ENCODE measurements at places on chromosomes 1 and 21.

- DNase-seq, result no peak
Measured at GRCh38 chr1:153985941-153986761, at the start of gene RAB13. TSS of gene RAB13 (minus strand) at chr1:153986339. CDS start at chr1:153986236, 103 bp downstream.

DNA sequence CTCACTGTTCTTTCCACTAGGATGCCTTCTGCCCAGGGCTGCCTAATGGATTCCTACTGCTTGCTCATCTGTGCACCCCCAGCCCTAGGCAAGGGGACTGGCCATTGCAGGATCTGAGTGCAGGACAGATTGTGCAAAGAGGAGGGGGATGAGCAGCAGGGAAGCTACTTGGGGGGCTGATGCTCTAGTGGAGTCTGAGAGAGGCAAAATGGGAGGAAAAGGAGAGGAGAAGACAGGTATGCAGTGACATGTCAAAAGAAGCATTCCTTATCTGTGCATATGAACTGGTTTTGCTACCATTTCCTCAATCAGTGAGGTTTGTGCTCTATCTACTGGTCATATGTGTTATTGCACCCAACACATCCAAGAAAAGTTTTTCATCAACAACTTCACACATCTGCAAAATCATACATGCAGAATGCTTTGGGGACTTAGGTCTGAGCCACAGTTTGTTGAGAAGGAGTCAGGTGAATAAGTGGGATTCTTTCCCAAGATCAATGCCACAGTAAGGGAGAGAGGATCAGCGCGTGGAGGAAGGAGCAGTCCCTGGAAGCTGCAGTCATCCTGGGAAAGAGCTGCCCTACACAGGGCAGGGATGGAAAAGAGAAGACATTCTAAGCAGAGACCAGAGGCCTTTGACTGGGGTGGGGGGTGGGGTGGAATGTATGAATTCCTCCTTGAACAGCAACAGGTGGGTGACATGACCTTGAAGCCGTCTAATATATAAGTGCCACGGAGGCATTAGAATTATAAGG is 14.4 kb downstream of the SLC5A9 start:
- no peak for DNase-seq

- no peak for DNase-seq
Measured at GRCh38 chr1:38326856-38327255, 280.3 kb upstream of the POU3F1 start.

GRCh38 chr1:32496127-32496526 is 31.3 kb downstream of the ZBTB8B start:
- DNase-seq, result no peak

DNA sequence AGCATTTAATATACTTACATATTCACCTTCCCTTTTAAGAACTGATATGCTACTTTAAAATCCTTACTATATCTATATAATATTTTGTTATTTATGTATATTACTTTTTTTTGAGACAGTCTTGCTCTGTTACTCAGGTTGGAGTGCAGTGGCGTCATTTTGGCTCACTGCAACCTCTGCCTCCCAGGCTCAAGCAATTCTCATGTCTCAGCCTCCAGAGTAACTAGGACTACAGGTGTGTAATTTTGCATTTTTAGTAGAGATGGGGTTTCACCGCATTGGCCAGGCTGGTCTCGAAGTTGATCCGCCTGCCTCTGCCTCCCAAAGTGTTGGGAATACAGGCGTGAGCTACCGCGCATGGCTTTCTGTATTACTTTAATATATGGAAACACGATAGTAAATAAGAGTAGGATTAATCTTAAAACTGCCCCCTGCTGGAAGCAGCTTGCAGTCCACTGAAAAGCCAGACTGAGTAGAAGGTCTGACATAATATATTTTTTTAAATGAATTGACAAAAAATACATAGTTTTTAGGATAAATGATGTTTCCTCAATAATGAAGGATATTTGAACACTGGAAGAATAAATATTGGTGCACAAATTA is 24.4 kb downstream of the RCAN3 start:
- no peak for DNase-seq

- no peak for DNase-seq
Measured at GRCh38 chr1:244672946-244673682, 20.2 kb downstream of the DESI2 start.

- no peak for DNase-seq
Measured at GRCh38 chr1:1422465-1423244, 1.6 kb upstream of the ANKRD65 start.

GRCh38 chr1:159927849-159928431 is 2.6 kb upstream of the TAGLN2 start:
- no peak for DNase-seq

DNA sequence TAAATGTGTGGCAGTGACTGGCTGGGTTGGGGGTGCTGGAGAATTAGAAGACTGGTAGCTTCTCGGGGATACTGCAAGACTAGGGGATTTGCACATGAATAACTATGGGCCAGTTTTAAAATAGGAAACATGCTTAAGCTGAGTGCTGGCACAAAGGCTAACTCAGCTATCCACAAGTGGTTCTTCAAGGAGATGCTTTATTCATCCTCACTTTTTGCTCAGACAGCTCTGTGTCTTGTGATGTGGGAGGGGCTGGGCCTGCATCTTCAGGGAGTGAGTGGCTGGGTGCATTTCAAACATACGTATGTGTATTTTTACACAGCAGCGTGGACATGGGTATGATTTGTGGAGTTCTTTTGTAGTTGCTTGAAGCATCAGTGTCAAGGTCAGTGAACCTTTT is 2.3 kb downstream of the COQ8A start:
- no peak for DNase-seq

DNA sequence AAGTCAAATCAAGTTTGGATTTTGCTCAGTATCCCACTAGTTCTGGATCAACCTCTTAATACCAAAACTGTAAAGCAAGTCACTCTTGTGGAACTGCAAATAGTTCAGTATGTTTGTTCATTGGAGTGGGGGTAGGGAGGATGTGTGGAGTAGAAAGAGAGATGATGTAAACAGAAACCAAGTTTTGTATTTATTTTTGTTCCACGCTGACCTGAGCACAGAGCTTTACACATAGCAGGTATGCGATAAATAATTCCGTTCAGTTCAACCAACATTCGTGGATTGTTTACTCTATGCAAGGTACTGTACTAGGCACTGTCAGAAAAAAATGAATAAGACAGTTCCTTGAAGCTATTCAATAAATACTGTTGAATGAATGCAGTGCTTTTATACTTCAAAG is 4.5 kb upstream of the ZNF644 start:
- DNase-seq, result no peak

DNA sequence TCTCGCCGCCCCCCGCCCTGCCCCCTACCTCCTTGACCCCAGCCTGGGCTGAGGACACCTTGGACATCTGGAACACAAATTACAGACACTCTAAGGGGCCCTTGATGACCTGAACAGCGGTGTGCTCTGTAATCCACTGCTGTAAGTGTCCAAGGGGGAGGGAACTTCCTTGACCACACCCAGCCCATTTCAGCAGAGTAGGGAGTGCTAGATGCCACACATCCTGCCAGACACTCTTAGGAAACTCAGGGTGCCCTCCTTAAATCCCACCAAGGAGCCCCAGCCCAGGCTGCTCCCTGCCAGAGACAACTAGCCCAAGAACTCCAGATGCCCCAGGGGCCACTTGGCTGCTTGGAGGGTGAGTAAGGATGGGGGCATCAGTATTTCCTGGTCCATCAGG is 282.2 kb downstream of the RRAGC start:
- no peak for DNase-seq

DNA sequence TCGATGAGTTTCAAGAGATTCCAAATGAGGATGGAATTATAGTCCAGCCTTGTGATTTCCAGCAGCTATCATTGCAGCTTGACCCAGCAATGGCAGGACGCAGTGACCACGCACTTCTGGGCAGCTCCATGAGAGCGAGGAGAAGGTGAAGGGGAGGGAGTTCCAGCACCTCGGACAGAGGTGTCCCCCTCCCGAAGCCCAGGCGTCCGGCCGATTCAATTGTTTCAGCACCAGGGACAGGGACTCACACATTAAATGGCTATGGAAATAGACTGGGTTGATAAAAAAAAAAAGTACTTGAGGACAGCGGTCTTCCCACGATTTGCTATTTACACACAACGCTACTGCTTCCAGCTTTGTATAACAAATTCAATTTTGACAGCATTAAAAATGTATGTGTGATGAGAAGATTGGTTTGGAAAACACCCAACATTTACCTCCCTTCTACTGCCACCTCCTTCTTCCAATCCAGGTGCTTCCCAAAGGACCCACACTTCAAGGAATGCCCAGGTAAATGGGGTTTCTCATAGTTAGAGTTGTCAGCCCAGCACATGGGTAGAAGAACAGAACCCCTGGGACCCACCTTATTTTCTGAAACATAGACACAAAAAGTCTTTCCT is 71.8 kb downstream of the DISP3 start:
- DNase-seq, result no peak

DNA sequence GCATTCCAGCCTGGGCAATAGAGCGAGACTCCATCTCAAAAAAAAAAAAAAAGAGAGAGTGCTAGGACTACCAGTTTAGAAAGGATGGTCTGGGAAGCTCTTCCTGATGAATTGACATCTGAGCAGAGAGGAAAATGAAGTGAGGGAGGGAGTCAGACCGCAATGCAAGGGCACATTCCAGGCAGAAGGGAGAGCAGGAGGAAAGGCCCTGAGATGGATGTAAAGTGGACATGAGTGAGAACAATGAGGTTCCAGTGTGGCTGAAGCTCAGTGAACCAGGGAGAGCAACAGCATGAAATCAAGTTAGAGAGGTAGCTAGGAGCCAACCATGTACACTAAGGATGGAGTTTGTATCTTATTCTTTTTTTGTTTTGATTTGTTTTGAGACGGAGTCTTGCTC is 55.9 kb upstream of the SPOCD1 start:
- DNase-seq, result no peak

GRCh38 chr1:52668711-52669110 is 29.4 kb downstream of the COA7 start:
- DNase-seq, result no peak

DNA sequence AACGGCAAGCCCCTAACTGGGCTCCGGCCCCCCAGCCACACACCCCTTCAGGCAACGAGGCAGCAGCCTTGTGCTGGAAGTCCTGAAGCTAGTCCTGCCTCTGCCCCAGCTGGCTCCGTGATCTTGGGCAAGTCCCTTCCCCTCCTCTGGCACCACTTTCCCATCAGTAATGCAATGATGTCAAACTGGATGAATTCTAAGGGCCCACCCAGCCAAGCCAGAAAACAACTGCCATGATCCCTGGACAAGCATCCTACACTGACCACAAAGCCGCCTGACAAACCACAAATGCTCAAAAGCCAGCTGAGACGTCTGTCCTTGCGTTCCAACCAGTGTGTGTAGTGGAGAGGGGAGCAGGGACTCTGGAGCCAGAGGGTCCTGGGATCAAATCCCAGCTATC is 26.8 kb downstream of the IFFO2 start:
- no peak for DNase-seq

GRCh38 chr1:26597629-26598039 is 68.1 kb downstream of the RPS6KA1 start:
- no peak for DNase-seq

- DNase-seq, result no peak
Measured at GRCh38 chr1:201610858-201611257, 71.9 kb downstream of the NAV1 start.

DNA sequence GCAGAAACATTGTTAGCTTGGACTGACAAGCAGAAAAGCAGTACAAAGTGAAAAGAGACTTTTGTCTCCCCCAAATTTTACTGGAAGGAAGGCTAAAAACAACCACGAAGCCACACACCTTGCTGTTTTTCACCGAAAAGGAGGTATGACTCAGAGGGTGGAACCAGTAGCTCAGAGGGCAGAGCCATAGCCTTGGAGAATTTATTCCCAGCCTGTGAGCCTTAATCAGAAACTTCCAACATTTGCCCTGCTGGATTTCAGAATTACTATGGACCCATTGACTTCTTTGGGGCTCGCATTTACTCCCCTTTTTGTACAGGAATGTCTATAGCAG is 32.0 kb downstream of the RPS6KC1 start:
- no peak for DNase-seq

- DNase-seq, result no peak
Measured at GRCh38 chr1:63732666-63733065, 41.2 kb upstream of the ROR1 start.

- peak; percentile 56 for DNase-seq
Measured at GRCh38 chr1:183655562-183656075, 2.5 kb upstream of the APOBEC4 start.

DNA sequence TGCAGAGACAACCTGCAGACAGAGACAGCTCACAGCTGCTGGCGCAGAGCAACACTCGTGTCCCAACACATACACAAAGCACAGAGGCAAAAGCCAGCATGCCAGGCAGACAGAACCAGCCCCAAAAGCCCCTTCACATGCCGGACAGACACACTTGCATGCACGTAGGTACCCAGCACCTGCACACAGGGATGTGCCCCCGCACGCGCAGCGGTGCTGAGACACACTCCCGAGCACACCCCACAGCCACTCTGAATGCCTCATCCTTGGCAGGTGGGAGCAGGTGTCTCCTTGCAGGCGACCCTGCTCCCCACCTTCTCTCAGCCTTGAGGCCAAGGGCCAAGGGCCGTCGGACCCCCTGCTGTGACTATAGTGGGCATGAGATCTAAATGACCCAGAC is 41.2 kb upstream of the ZC3H12A start:
- no peak for DNase-seq

- DNase-seq, result no peak
Measured at GRCh38 chr1:60727552-60727951, 354.8 kb upstream of the NFIA start.

GRCh38 chr1:111139324-111139955 is 453 bp downstream of the DRAM2 start:
- DNase-seq, result peak; percentile 51

GRCh38 chr1:166974647-166975345 is 544 bp downstream of the ILDR2 start:
- DNase-seq, result no peak

- no peak for DNase-seq
Measured at GRCh38 chr1:37234941-37235418, 200.7 kb upstream of the GRIK3 start.

DNA sequence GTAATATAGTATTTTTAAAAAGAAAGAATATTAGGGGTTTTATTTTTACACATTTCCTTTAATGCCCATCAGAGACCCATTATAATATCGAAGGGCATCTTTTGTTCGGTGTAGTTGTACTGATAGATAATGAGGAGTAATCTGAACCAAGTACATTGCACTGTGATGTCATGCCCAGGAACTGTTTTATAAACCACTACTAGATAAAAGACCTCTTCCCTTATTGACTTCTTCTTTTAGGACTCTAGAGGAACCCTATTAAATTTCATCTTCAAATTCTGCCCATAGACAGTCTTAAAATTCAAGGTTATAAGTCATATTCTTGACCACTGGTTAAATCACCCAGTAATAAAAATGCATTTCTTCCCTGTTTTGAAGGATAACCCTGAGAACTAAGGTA is 206.5 kb downstream of the NRIP1 start:
- DNase-seq, result no peak

- DNase-seq, result no peak
Measured at GRCh38 chr1:57590978-57591377, 167.1 kb upstream of the DAB1 start.

GRCh38 chr1:22508991-22509390 is 54.3 kb upstream of the EPHA8 start:
- DNase-seq, result no peak

DNA sequence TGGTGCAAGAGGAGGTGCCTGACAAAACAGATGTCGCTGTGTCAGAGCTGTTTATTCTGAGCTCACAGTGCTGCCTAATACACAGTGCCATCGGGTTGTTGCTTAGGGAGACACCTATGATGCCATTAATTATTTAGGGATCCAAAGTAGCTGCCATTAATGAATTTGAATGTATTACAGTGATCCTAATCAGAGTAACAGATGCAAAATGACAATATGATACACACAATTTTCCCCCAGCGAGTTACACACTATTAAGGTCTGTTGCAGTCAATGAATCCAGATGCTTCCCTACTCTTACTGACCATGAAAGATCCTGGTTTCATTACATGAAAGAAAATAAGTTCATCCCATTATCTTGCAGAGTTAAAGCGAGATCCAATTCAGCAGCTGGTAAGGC is 91.3 kb downstream of the RWDD3 start:
- no peak for DNase-seq

Data from activated naive CD4-positive, alpha-beta T cell (primary cell).